Activated CD4-positive, CD25-positive, alpha-beta regulatory T cell (primary cell): ENCODE measurements at places on chromosomes 6 and 20.

DNA sequence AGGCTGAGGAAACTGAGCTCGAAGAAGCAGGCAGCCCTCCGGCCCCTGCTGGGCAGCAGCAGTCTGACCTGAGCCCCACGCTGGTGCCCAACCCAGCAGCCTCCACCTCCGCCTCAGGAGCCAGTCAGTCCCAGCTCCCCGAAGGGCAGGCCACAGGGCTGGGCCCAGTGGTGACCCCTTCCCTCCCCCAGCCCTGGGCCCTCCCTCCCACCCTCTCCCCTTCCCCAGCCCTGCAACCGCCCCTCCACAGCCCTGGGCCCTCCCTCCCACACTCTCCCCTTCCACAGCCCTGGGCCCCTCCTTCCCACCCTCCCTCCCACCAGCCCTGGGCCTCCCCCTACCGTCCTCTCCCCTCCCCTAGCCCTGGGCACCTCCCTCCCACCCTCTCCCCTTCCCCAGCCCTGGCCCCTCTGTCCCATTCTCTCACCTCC, 115.0 kb downstream of the TAF4 start:
- DNase-seq: no peak

DNA sequence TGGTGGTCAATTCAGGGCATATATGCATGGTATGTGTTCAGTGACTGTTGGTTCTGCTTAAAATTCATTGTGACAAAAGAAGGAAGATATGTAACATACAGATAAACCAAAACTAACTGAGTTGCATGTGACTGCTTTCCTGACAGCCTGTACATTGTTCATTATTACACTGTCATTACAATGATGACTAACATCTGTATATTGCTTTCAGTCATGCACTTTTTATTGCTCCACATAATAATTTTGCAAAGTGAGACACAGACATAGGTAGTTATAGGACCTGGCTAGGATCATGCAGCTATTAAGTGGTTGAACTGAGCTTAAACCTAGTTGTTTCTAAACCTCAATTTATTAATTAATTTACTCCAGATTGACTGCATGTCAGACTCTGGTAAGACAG, 703.2 kb downstream of the HDGFL1 start:
- no peak for DNase-seq

GRCh38 chr20:9059931-9060330, 9.0 kb upstream of the PLCB4 start:
- no peak for DNase-seq

GRCh38 chr6:37583261-37583660, 83.6 kb upstream of the CCDC167 start:
- DNase-seq: no peak

GRCh38 chr6:33877982-33878535, 74.3 kb upstream of the MLN start:
- no peak for DNase-seq

GRCh38 chr6:163489584-163489983, 75.1 kb downstream of the QKI start:
- DNase-seq: no peak

DNA sequence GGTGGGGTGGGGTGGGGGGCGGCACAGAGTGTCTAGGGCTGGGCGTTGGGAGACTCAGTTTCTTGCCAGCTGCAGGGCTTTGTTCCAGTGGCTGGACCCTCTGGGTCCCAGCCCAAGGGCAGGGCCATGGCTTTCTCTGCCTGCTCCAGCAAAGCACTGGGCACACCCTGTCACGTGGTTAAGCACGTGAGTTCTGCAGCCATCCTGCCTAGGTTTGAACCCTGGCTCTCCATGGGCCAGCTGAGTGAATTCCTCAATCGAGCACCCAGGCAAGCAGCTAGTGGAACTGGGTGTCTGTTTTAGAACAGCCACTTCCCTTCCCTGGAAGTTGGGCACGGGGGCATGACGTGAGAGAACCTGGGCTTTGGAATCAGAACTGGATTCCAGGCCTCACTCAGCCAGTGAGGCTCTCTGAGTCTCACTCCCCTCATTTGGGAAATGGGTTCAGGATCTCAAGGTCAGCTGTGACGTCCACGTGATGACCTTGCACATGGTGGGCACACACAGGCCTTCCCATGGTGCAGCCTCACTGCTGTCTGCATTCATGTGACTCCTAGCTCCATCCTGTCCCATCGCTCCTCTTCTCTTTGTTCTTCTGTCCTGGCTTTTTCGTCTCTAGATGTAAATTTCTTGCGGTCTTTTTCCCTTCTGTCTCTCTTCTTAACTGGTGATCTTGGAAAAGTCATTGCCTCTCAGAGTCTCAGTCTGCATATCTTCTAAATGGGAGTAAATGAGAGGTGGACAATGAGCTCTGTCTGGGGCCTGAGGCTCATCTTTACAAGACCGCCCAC, 45.9 kb downstream of the NOL4L start:
- no peak for DNase-seq

DNA sequence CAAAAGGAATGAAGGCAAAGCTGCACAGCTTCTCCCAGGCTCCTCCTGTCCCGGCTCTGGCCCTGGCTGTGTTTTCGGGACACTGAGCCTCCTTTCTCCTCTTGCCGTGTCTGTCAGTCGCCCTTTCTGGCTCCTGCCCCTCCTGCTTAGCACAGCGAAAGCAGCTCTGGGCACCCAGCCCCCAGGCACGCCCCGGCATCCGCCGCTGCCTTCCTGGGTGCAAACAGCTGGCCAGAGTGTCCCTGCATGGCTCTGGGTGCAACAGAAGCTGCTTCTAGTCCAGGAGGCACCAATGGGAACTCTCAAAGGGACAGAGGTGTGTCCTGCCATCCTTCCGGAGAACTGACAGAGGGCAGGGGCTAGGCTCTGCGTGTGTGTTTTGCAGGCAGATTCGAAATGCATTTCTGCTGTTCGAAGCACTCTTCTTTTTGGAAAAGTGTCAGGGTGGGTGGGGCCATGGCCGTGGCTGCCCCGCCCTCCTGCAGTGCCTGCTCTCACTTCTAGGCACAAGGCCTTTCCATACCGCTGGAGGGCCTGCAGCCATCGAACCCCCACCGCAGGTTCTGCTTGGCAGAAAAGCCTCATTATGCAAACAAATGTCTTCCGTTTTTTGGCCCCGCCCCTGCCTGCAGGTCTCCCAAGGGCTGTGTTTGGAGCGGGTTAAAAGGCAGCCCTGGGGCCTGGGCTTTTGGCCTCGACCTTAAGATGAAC, 15.5 kb downstream of the COL9A3 start:
- no peak for DNase-seq

DNA sequence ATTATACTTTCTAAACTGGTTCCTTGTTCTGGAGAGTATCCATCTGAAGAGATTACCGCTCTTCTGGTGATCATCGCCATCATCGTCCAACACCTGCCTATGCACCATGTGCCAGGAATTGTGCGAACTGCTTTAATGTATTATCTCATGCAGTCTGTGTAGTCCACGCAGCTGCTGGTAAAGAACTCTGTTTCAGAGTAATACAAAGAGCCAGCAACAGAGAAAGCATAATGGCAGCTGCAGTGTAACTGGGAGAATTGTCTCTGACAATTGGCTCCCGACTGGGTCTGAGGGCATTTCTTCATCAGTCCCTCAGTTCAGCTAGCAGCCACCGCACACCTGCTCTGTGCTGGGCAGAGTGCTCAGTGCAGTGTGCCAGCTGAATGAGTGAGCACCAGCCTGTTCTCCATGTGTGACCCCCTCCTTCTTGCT, 383.4 kb downstream of the GRIK2 start:
- DNase-seq: no peak

GRCh38 chr20:48571949-48572847, 255.6 kb downstream of the PREX1 start:
- DNase-seq: no peak

GRCh38 chr6:132425176-132425575, 23.9 kb upstream of the MOXD1 start:
- no peak for DNase-seq

DNA sequence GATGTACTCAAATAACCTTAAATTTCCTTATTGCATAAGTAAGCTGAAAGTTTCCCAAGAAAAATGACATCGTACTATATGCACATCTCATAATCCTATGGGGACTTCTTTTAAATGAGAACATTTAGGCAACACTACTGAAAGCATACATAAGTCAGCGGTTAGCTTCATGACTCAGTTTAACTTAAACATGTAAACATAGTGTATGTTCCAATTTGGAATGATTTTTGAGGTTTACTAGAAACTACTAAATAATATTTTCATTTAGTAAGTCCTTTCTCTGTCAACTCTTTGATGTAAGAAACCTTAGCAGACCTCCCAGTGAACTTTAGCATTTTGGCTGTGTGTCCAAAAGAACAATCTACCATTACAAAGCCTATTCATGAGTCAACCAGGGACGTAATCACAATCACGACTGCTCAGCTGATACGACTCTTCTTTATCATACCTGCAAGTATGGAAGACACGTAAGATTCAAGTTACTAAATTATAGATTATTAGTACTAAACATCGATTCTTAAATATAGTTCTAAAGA, 19.3 kb downstream of the HIVEP2 start:
- DNase-seq: no peak

GRCh38 chr6:51936531-51937290, 150.7 kb downstream of the PKHD1 start:
- no peak for DNase-seq

DNA sequence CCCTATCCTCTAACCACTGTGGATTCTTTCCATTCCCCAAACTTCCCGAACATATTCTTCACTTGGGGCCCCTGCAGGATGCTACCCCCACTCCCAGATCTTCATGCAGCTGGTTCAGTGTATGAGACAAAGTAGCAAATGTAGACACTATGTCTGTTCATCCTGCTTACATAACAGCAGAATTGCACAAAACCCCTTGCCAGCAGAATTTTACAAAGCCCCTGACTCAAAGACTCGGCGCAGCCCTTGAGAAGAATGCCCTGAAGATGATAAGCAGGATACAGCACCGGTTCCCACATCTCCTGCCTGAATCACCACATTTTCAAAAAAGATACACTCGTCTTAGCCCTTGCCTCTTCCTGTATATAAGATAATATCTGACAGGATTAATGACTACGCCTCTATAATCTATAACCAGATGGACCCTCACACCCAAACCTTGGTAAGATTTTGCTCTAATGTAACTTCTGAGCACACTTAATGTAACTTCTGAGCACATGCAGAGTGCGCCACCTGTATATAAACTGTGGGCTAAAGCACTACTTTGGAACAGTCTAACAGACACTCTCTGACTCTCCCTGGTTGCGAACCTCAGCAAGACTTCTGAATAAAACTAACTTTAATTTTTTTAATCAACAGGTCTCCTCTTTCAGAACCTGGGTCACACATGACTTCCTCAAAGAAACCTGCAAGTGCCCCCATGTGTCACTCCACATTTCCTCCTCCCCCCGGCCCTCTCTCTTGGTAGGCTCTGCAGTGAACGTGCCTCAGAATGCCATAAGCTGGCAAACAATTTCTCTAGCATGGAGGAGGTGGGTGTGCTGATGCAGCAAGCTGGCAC, 28.7 kb downstream of the RALGAPA2 start:
- no peak for DNase-seq

DNA sequence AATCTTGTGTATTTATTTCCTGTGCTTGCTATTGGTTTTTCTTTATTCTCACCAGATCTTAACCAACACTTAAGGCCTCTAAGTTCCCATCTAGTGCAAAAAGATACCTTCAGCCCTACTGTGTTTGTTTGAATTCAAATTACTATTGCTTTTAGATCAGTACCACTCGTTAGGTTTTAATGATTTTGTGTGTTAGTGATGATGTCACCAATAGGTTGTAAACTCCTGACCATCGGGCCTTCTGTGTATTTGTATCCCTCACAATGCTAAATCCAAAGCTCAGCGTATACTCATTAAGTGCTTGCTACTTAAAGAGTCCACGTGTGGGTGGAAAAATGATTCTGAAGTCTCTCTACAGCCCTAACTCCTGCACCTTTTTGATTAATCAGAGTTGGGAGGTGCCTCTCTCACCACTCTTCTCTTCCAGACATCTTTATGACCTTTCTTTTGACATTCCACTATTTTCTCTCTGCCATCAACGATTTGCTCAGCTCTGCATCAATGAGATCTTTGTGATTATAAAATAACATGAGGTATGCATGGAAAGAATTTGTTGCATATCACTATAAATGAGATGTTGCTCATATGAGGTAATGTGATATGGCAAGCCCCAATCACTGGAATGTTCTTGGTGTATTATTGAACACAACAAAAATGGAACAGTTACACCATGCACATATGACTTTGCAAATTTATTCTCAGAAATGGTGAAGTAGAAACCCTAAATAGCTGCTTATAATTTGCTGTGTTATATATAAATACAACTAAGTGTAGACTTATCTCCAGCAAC, 55.1 kb upstream of the LAMA2 start:
- no peak for DNase-seq

DNA sequence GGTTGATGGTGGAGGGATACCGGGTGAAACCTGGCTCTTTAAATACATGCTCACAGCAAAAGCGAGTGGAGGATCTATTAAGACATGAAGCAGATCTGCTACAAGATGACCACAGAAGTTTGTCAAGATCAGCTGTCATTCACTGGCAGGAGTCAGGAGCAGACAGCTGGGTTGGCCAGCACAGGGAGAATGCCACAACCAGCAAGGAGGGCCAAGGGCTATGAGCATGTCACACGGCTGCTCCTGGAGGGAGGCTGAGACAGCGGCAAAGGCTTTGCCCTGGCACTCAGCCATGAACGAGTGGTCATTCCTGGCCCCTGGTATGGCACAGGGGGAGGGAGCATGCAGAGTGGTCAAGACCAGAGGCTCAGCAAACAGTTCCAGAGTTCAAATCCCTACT, 77.6 kb downstream of the POPDC3 start:
- no peak for DNase-seq

GRCh38 chr20:21571841-21572690, 58.2 kb upstream of the NKX2-2 start:
- no peak for DNase-seq

GRCh38 chr6:138264372-138264880, 46.1 kb upstream of the PBOV1 start:
- no peak for DNase-seq

- no peak for DNase-seq
These were observed 556.0 kb upstream of the GJE1 start for GRCh38 chr6:141576751-141577150.

GRCh38 chr20:35490736-35491181, 35.4 kb downstream of the CEP250 start:
- no peak for DNase-seq

GRCh38 chr6:125812394-125813292, 21.9 kb downstream of the NCOA7 start:
- DNase-seq: no peak

DNA sequence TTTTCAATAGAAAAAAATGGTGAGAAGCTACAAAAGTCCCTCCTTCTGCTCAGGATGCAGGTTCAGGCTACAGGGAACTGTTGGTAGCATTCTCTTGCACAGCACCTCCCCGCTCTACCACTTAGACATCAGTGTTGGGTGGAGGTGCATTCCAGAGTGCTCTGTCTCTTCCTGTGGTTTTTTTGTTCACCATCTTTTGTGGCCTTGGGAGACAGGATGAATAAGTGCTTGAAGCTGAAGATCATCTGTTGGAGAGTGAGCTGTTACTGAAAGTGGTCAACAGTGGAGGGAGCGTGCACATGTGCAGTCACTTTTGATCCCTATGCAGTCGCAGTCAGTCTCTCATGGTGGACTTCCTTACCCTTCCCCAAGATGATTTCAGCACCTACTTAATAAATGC, 16.6 kb upstream of the BTBD3 start:
- no peak for DNase-seq

GRCh38 chr20:54633374-54634355, 158.3 kb downstream of the DOK5 start:
- DNase-seq: no peak

- DNase-seq: no peak
These were observed 522.4 kb downstream of the HDGFL1 start for GRCh38 chr6:23091795-23092194.
